ENCODE measurements at places on chromosomes 6 and 20.

DNA sequence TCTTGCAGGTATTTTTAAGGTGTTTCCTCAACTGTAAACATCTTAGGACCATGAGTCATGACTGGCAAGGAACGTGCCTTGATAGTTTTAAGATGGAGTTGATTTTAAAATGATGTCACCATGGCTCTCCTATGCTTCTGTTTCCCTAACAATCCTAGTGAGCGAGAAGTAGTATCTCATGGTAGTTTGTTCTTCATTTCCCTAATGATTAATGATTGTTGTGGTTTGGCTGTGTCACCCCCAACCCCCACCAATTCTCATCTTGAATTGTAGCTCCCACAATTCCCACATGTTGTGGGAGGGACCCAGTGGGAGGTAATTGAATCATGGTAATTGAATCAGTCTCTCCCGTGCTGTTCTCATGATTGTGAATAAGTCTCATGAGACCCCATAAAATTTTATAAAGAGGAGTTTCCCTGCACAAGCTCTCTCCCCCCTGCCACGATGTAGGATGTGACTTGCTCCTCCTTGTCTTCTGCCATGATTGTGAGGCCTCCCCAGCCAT lies 16.8 kb upstream of the BNIP5 start:
- DNase-seq = no peak

GRCh38 chr6:63802606-63803206 lies 167.1 kb downstream of the PHF3 start:
- no peak for DNase-seq

DNA sequence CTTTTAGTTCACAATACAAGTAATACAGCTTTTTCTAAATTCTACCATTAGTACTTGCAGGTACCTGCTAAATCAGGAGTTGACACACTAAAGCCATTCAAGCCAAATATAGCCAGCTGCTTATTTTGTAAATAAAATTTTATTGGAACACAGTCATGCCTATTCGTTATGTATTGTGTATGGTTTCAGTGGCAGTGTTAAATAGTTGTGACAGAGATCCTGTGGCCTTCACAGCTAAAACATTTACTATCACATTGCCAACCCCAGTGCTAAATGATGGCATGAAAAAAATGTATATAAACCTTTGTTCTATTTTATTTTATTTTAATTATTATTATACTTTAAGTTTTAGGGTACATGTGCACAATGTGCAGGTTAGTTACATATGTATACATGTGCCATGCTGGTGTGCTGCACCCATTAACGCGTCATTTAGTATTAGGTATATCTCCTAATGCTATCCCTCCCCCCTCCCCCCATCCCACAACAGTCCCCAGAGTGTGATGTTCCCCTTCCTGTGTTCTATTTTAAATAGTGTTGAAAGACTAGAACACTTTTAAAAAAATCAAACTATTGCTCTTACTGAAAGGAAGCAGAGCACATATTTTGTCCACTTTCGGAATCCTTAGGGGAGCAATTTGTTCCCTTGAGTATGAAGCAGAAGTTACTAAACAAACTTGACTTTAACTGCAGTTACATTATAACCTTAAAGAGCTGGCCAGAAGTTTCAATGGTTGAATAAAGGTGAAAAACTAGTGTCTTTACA lies 115.7 kb downstream of the PRIM2 start:
- no peak for DNase-seq

GRCh38 chr20:33477386-33478234 lies 12.3 kb upstream of the CBFA2T2 start:
- no peak for DNase-seq

- DNase-seq = no peak
These were observed 6.4 kb upstream of the ZBTB46 start for GRCh38 chr20:63837479-63837878.

DNA sequence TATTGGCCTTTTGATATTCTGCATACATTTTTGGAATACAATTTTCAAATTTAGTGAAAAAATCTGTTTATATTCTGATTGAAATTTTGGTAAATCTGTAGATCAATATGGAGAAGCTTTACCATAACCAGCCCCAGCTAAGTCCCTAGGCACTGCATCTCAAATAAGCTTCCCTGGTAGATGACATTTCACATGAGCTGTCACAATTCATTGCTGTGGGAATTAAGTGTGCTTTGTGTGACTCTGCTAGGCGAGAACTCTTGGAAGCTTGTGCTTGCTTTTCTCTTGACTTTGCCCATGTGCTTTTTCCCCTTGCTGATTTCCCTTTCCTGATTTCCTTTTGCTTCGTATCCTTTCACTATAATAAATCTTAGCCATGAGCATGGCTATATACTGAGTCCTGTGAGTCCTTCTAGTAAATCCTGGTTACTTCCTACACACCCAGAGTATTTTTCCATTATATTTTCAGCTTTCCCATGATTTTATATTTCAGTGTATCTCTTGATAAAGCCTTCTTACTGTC lies 166.5 kb upstream of the MMS22L start:
- DNase-seq = no peak

DNA sequence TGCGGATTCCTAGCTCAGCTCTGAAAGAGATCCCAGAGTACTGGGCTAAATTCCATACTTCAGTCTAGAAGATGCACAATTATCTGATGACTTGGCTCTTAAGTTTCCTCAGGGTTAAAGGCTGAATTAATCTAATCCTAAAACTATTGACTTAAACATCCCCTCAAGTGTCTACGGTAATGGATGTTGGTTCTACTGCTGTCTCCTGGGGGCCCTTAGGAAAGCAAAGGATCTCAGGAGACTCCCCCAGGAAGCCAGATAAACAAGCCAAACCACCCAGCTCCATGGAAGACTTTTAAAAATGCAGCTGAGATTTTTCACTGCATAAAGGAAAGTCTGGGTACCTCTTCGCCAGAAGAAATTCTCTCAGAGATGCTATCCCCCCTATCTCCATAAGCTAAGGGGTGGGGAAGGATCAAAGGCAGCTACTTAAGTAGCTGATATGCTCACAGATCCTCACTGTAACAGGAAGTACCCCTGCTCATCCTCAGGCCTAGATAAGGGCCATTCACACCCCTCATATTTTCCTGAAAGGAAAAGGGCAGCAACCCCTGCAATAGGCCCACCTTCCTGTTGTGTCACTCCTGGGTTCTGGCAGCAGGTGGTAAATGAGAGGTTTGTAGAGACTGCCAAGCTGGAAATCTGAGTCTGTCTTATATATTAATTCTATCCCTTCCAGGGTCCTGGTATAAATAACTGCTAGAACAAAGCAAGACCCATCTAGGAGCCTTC lies 9.3 kb downstream of the NDRG3 start:
- DNase-seq = no peak

- no peak for DNase-seq
These were observed 173.7 kb downstream of the MBOAT1 start for GRCh38 chr6:20038410-20039204.

DNA sequence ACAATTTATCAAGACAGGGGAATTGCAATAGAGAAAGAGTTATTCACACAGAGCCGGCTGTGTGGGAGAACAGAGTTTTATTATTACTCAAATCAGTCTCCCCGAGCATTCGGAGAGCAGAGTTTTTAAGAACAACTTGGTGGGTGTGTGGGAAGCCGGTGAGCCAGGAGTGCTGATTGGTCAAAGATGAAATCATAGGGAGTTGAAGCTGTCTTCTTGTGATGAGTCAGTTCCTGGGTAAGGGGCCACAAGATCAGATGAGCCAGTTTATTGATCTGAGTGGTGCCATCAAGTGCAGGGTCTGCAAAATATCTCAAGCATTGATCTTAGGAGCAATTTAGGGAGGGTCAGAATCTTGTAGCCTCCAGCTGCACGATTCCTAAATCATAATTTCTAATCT lies 50.0 kb upstream of the ECI2 start:
- no peak for DNase-seq

- no peak for DNase-seq
These were observed 57.5 kb downstream of the CCDC170 start for GRCh38 chr6:151551223-151551857.

- peak; percentile 58 for DNase-seq
These were observed 27.5 kb upstream of the BCLAF1 start for GRCh38 chr6:136317021-136317694.

DNA sequence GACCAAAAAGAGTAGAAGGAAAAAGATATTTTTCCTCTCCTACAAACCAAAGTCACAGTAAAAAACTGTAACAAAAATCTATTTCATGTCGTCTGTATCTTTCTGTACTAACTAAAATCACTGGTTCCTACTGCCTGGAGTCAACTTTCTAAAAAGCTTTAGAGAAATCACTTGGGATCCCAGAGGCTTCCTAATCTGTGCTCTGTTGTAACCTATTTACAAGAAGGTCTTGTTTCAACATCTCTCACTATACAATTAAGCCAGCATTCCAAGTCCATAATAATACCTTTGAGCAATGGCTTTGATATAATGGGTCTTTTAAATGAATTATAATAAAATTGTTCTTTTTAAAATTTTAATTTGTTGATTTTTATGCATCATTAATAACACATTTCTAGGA lies 20.4 kb downstream of the RAB23 start:
- no peak for DNase-seq

GRCh38 chr20:63206878-63207277 lies 9.1 kb downstream of the YTHDF1 start:
- DNase-seq = no peak

GRCh38 chr6:134663356-134663755 lies 286.5 kb downstream of the ALDH8A1 start:
- no peak for DNase-seq

GRCh38 chr20:17493173-17493572 lies 38.0 kb downstream of the BFSP1 start:
- no peak for DNase-seq

DNA sequence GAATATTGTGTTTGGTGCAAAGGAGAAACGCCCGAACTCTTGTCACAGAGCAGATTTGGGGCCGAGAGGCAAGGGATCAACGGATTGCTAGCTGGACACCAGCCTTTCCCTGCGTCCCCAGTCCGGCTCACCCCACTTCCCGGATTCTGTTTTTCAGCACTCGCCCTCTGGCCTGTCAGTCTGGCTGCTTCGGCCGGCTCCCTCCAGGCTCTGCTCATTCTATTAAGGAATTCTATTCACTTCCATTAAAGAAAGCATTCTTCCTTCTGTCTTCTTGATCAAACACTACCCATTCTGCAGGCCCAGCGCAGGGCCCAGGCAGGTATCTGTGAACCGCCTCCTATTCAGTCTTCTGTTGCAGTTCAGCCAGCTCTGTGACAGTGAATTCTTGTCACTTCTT lies 91.7 kb downstream of the RNF182 start:
- no peak for DNase-seq

Measured in mucosa of gallbladder (tissue), 1 donor.